Stimulated activated CD4-positive, alpha-beta T cell treated with anti-CD3 and anti-CD28 coated beads, TNF-alpha, amount 100 ng/mL, for 4 hours (primary cell): ENCODE measurements at places on chromosomes 2 and 18.

GRCh38 chr2:123894167-123894566, 130.9 kb upstream of the CNTNAP5 start:
- no peak for DNase-seq

DNA sequence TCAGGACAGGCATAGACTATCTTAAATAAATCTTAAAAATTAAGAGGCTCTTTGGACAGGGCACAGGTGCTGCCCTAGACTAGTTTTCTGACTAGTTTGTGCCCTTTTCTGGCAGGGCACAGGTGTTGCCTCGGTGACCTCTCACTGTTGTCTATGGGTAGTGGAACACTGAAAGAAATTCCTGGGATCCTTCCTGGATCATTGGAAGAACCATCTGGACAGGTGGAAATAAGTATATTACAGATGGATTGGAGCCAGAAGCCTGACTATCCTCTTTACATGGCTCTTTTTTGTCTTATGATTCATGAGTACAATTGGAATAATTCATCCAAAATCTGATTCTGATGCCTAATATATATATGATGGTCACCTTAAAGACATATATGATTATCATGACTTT, 286.6 kb downstream of the RIT2 start:
- no peak for DNase-seq

DNA sequence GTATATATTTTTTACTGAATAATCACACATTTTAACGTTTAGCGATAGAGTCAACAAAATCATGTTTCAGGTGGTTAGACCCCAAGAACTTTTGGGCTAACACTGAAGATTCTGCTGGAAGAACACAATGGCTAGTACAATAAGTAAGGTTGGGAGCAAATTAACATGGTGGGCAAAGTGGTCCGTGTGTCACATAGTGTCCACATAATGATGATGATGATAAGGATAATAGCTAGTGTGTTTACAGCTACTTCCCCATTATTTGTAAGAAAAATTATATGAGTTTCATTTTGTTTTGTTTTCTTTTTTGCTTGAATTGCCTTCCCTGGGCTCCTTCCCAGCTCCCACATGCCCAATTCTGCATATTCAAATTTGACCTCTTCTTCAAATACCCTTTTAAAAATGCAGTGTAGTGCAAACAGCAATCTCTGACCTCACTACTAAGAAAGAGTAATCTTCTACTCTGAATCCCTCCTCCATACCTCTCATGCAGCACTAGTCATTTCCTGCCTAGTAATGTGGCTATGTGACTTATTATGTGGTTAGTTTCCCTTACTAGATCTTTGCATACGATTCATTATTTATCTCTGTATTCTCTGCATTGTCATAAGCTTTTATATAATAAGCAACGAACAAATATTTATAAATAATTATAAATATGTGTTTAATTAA, 16.9 kb upstream of the VPS54 start:
- no peak for DNase-seq

DNA sequence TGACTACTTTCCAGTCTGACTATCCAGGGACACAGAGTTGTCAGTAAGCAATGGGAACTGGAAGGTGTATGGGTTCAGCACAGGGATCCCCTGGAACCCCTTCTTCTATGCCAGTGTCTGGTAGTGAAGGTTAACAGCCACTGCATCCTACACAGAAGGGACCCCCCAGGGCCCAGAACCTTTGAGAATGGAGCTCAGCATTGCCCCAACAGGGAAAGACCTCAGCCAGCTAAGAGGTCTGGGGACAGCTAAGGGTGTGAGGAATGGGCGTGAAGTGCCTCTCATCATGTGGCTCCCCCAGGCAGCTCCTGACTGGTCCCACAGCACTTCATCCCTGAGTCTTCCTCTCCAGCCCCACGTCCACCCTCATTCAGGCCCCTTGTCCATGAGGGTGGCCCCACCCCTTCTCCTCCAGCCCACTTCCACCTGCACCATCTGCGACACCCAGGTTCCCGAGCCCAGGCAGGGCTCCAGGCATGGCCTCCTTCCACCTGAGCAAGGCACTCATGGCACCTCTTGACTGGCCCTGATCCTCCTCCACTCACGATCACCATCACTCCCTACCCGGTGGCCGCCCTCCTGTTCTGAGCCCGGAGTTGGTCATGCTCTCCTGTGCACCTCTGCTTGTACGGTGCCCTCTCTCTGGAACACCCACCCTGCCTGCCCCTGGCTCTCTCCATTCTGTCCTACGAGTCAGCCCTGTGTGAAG, 77.1 kb downstream of the SFXN5 start:
- DNase-seq = no peak
